ENCODE measurements at places on chromosomes 12 and 14.
A peak's percentile ranks its signal among the peaks of the same experiment; 100 is the strongest.

DNA sequence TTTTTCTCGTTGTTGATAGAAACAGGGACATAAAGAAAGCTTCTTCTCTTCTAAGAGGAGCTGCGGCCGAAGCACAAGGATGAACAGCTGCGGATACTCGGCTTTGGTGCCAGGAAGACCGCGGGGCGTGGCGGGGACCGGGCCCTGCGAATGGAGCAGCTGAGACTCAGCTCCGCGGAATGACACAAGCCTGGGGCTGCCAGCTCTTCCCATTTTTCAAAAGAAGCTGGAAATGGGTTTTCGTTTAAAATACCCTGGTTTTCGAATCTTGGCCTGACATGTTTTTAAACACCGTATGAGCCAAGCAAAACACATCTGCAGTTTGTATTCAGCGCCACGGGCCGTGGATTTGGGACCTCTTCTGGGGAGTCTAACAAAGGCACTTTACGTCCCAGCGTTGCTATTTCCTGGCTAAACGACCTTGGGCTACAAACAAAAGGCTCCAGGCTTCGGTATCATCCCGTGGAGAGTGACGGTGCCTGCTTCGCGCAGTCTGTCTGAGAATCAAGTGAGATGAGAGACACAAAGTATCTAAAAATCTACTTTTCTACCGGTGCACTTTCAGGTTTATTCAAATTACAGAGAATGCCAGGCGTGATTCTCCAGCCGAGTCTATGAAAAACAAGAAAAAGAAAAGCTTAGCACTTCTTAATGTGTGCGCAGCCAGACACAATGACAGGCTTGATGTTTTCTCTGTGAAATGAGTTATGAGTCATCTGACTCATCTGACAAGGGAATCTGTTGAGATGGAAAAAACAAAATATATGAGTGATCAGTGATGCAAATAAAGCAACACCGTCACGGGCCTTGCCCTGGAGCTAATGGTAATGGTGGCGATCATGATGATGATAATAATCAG is 114.0 kb upstream of the TMEM132D start:
- DNase-seq, result no peak

- no peak for DNase-seq
Observed at GRCh38 chr14:104268725-104269436, 130.5 kb downstream of the KIF26A start.

- no peak for DNase-seq
Observed at GRCh38 chr12:95551305-95551704, at the start of gene USP44. Gene USP44 (minus strand): TSS chr12:95551476. CDS start chr12:95534256, 17,220 bp downstream.

- DNase-seq, result no peak
Observed at GRCh38 chr12:29639893-29640495, 142.5 kb upstream of the OVCH1 start.

- DNase-seq, result no peak
Observed at GRCh38 chr14:56422703-56423213, 156.8 kb upstream of the TMEM260 start.

- no peak for DNase-seq
Observed at GRCh38 chr14:63224196-63224595, 20.0 kb downstream of the RHOJ start.

DNA sequence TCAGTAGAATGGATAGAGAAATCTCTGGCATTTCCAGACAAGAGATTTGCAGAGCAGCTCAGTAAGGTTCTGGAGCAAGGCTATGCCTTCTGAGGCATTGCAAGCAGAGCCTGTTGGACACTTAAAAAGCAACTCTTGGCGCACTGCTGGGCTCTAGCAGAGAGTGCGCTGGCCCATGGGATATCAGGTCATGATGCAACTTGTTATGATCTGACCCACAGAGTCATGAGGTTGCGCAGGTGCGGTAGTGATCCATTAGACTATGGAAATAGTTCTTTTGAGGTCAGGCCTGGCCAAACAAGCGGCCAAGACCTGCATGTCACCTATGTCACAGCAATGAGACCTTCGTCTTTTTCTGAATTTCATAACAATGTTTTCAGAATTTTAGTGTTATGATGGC is 168.6 kb downstream of the TMTC3 start:
- DNase-seq, result no peak

DNA sequence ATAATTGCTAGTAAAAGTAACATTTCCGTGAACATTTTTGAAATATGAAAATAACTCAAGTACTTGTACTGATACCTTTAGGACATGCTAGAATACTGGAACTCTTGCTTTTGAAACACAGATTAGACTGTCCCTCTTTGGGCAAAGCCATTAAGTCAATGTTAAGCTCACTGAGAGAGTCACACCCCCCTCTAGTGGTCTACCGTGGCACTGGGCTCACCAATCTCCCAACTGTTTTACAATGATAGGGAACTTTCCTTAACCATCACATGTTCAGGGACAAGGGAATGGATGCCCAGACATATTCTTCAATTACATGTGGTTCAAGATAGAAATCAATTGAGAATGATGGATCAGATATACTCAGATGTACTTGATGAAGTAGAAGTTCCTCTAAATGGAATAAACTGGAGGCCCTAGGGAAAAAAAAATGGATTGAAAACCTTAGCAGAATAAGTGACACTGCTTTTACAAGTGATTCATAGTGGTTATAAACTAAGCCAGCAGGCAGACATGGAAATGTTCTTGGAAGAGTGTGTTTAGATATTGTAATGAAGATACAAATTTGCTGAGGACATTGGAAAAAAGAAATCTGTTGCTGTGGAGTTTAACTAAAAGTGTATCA is 17.8 kb downstream of the NANOG start:
- peak; percentile 70 for DNase-seq

GRCh38 chr12:86264451-86265328 is 8.5 kb upstream of the MGAT4C start:
- no peak for DNase-seq

GRCh38 chr12:18521461-18521860 is 216.4 kb downstream of the PLCZ1 start:
- DNase-seq, result no peak
